ENCODE measurements at places on chromosomes 1 and 21.

DNA sequence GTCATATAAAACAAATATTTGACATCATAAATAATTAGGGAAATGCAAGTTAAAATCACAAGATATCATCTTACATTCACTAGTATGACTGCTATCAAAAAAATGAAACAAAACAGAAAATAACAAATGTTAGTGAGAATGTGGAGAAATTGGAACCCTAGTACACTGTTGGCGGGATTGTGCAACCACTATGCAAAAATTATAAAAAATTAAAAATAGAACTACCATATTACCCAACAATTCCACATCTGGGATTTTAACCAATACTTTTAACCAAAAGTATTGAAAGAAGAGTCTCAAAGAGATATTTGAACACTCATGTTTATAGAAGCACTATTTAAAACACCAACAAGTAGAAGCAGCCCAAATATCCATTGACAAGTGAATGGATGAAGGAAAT is 797.2 kb upstream of the ADAMTS5 start:
- no peak for DNase-seq

DNA sequence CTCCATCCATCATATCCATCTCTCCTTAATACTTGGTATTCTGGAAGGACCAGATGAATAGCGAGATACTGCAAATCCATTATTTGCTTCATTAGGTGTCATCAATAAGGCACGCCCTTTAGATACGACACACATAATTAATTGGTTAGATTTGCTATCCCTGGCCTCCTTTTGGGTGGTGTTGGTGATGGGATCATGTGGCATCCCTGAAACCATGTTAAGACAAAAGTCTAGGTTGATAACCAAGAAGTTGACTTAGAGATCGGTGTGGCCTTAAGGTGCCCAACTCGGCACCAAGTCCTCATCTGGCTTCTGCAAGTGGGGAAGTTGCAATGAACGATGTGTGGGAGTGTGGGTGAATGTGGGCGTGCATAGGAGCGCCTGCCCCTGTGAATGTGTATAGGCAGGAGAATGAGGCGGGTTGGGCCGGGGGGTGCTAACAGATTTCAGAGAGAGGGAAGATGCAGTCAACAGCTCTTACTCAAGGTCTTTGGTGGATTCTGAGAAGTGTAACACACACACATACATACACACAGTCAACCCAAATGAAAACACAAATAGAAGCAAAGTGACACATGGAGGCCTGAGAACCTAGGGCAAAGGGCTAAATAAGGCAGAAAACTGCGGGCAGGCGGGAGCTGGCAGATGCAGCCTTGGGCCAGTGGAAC is 415.7 kb upstream of the ESRRG start:
- DNase-seq, result no peak

- peak; percentile 67 for DNase-seq
Observed at GRCh38 chr1:241627453-241628259, 12.5 kb downstream of the CHML start.

- DNase-seq, result no peak
Observed at GRCh38 chr1:195472291-195472690, 1135.9 kb downstream of the KCNT2 start.

DNA sequence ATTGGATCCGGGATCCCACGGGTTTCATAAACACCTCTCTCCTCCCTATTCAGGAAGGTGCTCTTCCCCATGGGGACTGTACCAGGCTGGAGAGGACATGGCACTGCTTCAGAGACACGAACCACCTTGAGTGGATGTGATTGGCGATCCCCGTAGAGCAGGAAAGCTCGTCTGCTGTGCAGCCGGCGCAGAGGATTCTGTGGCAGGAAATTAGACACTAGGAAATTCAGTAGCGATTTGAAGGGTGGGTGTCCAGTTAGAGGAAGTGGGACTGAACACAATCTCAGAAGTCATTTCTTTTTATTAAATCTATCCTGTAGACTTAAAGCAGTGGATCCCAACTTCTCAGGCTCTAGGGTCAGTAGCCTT is 767 bp downstream of the PDIK1L start:
- DNase-seq, result no peak

DNA sequence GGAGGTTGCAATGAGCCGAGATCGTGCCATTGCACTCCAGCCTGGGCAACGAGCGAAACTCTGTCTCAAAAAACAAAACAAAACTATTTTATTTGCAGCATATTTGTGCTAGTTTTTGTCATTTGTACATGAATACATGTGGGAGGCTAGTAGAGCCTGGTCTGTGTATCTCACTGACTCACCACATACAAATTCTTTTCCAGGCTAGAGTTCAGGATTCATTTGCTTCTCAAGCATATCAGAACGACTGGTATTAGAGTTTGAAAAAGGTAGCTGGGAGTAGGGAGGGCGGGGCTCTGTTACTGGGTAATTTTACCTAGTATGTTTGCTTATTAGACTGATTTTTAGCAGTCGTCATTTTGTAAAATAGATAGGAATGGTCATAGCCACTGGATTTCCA is 4.5 kb upstream of the TOR3A start:
- DNase-seq, result peak; percentile 42

DNA sequence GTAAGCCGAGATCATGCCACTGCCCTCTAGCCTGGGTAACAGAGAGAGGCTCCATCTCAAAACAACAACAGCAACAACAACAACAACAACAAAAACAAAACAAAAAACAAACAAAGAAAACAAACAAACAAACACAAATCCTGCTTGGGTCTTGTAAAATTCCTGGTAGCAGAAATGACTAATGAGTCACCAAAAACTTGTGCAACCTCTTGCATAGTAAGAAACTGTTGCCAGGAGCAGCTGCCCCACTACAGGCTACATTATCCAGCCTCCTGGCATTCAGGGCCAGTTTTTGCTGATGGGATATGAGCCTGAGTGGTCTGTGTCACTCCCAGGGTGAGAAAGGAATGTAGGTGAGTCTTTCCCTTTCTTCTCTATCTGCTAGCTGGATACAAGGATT is 245.4 kb downstream of the TNR start:
- DNase-seq, result no peak

- DNase-seq, result peak; percentile 70
Observed at GRCh38 chr1:214472364-214472763, 79.0 kb downstream of the PTPN14 start.

DNA sequence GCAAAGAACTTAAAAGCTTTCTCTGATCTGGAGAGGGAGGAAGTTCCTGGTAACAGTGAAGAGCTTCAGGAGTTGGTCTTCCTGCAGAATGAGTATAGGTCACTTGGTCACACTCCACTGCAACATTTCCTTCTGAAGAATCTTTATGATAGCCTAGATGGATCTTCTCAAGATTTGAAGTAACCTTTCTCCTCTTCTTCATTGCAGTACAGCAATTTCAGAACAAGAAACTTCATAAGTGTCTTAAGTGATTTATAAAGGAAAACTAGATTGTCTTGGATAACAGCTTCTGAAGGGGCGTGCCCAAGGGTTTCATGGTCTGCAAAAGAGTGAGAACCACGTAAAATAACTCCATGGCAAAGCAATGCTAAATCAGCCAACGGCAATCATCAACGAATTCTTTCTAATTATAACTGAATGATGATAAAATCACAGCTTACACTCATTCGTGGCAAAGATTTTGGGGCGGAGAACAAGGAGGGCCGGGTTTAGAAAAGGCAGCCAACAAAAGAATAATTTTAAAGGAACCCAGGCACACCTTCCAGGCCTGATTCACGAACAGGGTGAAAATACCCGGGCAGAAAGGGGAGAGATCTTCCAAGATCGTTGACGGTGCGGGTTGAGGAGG is 53.9 kb upstream of the ASPM start:
- peak; percentile 61 for DNase-seq

DNA sequence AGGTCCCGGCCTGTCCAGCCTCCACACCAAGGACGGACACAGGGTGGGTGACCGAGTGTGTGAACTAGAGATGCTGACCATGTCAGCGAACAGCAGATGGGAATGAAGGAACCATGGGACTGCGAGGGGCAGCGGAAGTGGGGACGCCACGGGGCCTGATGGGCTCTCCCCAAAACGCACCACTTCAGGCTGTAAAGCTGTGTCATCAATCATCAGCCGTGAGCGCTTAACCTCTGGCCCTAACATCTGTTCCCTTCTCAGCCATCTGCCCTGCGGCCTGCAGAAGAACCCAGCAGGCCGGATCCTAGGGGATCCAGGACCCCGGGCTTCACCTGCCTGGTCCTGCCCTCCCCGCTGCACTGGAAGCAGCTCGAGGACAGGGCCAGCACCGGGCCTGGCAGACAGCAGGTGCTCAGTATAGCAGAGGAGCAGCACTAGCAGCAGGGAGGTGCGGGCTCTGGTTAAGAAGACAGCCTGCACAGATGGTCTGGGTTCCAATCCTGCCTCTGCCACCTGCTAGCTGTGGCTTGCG is 58.7 kb downstream of the DMRTB1 start:
- DNase-seq, result no peak

- no peak for DNase-seq
Observed at GRCh38 chr1:40281853-40282252, 23.8 kb downstream of the ZMPSTE24 start.

DNA sequence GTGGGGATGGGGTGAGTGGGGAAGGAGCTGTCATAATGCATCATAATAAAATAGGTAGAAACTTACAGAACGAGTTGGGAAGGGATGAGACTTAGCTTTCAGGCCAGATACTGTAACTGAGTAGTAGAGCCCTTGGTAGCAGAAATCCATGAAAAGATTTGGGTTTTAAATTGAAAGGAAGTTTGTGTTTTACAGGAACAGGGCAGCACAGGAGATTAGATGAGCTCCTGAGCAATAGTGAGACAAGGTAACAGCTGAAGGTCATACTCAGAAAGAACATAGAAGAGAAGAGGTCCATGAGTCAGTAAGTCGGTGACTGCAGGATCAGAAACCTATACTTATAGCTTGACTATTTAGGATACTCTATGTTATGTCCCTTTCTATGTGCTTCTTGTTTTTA is 7.3 kb downstream of the MAP10 start:
- no peak for DNase-seq

DNA sequence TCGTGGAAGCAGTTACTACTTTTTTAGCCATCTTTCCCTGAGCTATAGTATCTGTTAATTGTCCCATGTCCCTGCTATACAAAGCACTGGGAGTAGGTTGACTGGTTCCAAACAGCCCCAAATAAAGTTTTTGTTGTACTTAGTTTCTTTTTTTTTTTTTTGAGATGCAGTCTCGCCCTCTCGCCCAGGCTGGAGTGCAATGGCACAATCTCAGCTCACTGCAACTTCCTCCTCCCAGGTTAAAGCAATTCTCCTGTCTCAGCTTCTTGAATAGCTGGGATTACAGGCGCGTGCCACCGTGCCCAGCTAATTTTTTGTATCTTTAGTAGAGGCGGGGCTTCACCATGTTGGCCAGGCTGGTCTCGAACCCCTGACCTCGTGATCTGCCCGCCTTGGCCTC is 3.3 kb downstream of the NCSTN start:
- DNase-seq, result no peak

Measured in fibroblast of skin of right quadriceps (primary cell).